Lung (tissue), 17 donors: ENCODE measurements at places on chromosomes 13 and 19.

DNA sequence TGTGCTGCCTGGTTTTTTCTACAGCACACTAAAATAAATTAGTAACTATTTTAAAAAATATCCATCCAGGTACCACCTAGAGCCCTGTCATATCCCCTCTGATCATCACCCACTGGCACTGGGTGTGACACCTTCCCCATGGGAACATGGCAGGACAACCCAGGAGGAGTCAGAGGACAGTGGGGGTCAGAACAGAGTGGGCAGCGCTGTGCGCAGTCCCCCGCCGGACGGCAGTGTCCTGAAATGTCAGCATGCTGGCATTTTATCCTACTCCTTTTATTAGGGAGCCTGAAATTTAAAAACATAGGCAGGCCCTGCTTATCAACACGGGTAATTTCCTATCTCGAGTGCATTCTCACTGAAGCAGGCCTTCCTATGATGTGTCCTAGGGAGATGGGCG, 42.1 kb upstream of the GAS6 start:
- DNase-seq = no peak

- DNase-seq = no peak
These were observed 19.9 kb downstream of the LRCH1 start for GRCh38 chr13:46572752-46573431.

GRCh38 chr13:99261059-99261458, 2.9 kb upstream of the GPR18 start:
- DNase-seq = no peak

DNA sequence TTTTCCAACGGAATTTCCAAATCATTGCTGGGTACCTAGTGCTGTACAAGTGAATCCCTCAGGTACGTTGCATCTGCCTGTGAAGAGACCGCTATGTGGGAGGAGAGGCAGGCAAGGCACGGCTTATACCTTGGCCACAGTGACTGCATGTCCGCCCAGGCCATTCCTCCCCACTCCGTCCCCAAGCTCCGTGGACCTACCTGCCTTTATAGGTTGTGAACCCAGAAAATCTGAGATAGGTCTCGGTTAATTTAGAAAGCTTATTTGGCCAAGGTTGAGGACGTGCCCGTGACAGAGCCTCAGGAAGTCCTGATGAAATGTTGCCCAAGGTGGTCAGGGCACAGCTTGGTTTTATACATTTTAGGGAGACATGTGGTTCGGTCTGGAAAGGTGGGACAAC, 218.5 kb upstream of the TSHZ3 start:
- DNase-seq = no peak

DNA sequence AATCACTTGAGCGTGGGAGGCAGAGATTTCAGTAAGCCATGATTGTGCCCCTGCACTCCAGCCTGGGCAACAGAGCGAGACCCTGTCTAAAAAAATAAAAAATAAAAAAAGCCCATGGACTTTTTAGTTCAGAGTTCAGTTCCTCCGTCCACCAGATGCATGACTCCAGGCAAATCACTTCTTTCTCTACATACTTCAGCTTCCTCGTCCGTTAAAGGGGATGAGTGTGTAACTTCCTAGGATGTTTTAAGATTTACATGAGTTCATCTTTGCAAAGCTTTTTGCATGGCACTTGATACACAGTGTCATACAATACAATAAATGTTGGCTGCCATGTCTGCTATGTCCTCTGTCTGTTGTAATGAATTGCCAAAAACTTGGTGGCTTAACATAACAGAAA, 10.0 kb upstream of the FFAR2 start:
- no peak for DNase-seq

DNA sequence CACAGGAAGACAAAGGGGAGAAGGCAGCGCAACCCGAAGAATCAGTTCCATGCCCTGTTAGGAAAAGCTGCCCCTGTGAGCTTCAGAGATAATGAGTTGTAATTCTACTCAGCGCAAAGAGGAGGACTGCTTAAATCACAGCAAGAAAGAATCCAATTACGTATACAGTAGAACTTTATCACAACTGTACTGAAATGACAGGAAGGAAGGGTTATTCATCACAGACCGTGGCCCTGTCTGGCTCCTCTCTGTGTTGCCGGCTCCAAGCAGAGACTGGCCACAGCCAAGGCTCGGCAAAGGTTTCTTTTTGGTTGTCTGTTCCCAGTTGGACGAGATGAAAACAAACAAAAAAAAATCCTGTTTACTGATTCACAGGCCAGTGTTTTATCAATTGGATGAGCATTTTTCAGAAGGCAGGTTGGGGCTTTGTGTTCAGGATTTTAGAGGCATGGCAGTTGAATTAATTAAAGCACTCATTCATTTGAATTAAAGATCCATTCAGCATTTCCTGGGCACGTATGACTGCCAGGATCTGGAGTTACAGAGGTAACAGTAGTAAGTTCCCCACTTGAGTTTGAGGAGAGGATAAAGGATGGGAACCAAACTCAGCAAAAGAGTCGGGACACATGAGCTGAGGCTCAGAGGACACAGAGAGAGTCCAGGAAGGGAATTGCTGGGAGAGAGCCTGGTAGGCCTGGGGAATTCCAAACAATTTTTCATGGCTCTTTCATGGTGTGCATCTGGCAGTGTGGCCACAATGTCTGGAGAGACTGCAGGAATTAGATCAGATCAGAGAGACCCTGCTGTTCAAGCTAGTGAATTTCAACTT, 341.0 kb downstream of the DNAJC15 start:
- DNase-seq = no peak

- no peak for DNase-seq
These were observed 397.4 kb downstream of the DACH1 start for GRCh38 chr13:71469626-71470025.

DNA sequence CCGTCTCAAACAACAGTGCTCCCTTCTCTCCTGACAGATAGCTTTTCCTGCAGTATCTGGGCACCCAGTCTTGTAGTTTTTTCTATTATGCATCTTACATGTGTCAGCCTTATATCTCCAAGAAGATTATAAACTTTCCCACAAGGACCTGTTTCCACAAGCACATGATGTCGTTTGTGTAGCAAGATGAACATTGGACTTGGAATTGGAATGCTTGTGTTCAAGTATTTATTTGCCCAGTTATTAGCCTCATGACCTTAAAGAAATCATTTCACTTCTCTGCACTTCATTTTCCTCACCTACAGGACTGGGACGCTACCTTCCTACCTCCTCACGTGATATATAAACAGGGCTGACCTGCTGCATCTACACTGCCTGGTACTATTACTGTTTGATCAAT, 21.5 kb downstream of the SHISA2 start:
- no peak for DNase-seq

- DNase-seq = no peak
These were observed 373.2 kb downstream of the PCDH17 start for GRCh38 chr13:58004751-58005150.

- DNase-seq = no peak
These were observed 123.5 kb upstream of the CACNA1A start for GRCh38 chr19:13629687-13630357.

DNA sequence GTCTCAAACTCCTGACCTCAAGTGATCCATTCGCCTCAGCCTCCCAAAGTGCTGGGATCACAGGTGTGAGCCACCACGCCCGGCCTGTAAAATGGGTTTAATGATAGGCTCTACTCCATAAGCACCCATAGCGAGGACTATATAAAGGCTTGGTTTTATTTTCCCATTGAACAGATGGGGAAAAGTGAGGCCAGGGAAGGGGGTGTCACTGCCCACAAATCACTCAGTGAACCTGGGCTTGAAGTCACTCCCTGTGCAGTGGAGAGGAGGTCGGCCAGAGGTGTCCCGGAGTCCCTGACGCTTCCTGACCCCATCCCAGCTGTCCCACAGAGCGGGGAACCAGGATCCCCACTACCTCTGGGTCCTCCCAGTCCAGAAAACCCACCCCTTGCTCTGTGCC, 14.9 kb downstream of the TLE2 start:
- no peak for DNase-seq
